Progenitor cell of endocrine pancreas (in vitro differentiated cells): ENCODE measurements at places on chromosomes 11 and 22.

GRCh38 chr22:37032535-37033460 lies 13.3 kb downstream of the MPST start:
- peak; percentile 63 for DNase-seq

DNA sequence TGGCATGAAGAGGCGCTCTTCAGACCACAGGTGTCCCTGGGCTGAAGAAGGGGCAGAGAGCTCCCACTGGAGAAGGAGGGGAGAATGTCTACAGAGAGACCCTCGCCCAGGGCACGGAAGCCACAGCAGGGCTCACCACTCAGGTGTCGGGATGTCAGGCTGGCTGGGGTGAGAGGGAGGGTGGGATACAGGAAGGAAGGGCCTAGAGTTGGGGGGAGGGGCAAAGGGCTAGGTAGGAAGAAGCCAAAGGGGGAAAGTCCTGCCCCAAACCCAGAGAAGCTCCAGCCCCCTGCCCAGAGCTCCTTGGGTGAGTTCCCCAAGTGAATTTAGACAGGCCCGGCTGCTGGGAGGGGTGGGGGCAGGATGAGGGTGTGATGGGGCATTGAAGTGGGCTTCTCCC lies 232.0 kb downstream of the CEP164 start:
- DNase-seq: no peak

DNA sequence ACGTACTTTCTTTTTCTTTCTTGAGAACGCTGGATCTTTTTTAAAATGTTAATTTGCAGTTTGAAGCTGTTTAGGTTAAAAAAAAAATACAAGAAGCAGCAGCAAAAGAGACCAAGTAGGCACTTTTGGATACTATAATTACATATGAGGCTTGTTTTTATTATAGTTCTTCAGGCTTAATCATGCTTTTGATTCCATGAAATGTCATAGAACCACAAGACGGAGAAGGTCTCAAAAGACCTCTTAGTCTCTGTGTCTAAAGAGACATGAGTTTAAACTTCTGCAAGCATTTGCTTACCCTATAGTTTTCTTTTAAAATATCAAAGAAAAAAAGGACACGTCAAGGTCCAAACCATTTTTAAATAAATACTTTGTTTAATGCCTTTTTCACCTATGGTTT lies 18.8 kb upstream of the MMP20 start:
- no peak for DNase-seq

DNA sequence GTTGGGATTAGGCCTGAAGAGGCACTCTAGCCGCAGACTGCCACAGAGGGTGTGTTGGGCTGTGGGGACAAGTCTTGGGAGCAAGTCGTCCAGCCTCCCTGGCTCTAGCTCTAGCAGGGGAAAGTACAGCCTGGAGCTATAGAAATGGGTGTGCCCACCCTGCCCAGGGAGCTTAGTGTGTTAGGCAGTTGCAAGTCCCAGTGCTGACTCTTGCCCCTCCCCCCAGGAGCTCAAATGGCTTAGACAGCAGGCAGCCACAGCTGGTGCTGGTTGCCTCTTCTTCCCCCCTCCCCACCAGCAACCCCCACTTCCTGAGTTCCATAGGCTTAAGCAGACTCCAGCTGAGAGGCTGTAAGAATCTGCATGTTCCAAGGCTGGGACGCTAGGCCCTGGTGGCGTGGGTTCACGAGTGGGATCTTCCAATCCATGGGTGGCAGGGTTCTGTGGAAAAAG lies 61.2 kb downstream of the GUCY1A2 start:
- no peak for DNase-seq

DNA sequence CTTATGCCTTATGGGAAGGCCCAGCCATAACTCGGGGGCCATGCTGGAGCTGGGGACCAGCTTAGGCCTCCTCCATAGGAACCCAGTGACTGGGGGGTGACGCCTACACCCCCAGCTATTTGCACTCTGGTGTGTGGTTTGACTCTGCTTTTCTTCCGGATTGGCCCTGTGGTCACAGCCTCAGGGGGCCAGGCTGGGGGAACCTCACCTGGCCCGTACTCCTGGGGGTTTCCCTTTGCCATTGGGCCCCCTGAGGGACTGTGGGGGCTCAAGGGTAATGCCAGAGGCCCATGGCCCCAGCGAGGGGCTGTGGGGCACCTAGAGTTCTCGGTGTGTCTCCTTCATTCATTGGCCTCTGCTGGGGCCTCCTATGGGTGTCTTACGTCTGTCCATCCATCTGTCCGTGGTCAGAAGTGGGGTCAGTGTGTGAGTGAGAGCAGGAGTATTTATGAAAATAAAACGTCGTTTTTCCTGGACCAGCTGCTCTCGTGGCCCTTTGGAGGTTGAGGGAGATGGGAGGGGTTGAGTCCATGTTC lies 6.3 kb upstream of the SH3BP1 start:
- no peak for DNase-seq

DNA sequence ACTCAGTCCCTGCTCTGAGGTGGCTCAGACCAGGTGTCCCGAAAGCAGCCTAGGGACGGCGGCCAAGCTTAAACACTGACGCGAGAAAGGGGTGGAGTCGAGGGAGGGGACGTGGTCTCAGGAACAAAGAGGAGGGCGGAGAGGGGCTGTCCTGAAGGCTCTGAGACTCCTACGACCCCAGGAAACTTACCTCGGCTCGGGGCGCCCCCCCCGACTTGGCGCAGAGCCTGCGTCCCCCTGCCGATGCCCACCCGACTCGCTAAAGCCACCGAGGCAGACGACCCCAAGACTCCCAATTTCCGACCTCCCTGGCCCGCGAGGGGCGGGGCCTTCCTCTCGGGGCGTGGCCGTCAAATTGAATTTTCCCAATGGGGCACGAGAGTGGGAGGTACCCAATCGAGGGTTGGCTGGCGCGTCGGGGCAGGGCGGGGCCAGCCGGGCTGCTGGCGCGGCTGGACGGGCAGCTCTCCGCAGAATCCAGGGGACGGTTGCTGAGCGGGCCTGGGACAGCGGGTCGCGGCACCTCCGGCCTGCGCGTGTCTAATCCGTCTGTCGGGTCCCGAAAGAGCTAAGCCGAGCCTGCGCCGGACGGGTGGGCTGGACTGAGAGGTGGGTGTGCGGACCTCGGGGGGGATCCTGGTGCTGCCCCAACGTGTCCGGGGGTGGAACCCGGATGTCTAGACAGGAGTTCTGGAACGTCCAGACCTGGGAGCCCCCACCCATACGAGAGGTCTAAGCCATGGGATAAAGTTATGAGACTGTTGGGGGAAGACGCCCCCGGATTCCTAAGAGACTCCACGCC lies at the start of gene SMTN:
Gene SMTN, plus strand, starts transcription at position 471 of the 802 bp plus-strand sequence. CDS start 1,941 bp downstream, outside the sequence.
- peak; percentile 88 for DNase-seq

DNA sequence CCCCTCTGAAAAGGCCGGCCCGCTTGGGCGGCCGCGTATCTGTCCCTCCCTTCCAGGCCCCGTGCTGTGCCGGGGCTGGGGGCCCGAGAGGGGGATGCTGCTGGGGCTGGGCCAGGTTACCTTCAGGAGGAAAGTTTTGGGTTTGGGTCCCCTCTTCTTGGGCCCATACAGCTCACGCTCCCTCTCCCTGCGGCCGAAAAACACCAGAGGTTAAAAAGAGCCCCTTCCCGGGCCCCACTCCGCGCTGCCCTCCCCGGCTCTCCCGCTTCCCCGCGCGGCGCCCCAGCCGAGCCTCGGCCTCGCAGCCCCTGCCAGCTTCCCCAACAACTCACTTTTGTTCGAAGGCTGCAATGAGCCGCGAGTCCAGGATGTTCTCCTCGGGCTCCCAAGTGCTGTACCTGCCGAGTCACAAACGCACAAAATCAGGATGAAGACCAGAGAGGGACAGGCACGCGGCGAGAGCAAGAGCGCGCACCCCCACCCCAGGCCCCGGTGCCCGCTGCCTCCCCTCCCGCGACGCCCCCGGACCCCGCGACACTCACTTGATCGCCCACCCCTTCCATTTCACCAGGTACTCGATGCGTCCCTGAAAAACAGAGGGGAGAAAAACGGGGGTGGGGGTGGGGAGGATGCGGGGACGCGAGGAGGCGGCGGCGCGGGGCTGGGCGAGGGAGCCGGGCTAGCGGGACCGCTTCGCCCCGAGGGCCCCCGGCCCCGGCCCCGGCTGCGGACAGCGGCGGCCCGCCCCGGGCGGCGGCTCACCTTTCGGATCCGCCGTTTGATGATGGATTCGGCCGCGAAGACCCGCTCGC lies 450 bp downstream of the CBX6 start:
- no peak for DNase-seq

- DNase-seq: no peak
These were observed 446.2 kb downstream of the INSC start for GRCh38 chr11:15560689-15561467.

DNA sequence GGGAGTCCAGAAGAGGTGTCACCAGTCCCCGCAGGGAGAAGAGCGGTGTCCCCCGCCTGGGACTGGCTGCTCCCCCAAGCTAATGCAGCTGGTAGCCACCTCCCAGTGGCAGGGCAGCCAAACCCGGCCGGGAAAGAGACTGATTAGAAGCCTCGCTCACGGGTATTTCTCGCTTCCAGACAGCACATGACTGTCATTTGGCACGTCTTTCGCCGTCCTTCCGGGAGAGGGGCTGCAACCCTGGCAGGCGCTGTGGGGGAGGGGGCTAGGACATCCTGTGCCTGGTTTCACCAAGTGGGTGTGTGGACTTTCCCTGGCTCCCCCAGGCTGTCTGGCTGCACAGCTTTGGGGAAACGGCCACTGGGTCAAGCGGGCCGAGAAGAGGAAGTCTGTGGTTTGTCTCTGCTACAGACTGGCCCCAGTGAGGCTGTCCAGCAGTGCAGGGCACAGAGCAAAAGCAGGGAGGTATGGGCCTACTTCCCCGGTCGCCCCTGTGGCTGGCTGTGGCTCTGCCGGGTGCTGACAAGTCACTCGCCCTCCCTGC lies 3.8 kb downstream of the CD81 start:
- no peak for DNase-seq

- no peak for DNase-seq
These were observed 36.8 kb downstream of the WNT11 start for GRCh38 chr11:76169473-76169896.

DNA sequence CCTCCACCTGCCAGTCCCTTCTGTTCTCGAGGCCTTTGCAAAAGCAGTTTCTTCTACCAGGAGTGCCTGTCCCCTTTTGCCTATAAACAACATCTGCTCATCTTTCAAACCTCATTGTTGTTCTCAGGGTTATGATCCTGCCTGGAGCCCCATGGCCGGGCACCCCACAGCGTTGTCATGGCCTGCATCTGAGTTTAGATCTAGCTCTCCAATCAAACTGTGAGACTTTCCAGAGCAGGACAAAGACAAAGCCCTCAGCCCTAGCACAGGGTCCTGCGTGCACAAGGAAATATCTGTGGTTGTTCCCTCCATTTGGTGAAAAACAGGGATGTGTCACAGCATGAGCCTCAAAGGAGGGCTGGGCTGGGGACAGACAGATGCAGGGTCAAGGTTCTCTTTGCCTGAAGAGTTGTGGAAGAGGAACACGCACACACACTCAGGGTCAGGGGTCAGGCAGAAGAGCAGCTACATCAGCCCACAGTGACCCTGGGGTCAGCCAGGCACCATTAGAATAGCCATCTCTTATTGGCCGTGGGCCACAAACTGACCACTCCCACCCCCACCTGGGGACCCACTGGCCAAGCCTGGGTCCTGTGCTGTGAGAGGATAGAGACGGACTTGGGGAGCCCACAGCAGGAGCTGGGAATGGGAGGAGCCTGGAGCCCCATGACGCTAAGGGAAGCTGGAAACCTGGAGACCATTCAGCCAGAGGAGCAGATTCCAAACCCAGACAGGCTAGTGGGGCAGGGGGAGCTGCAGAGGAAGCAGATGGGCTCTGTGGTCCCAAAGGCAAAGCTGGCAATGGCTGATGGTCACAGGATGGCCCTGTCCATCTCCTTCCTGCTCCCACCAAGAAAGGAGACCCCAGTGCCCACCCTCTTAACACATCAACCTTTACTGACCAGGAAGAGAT lies 99.4 kb downstream of the PDE2A start:
- no peak for DNase-seq

- no peak for DNase-seq
These were observed 512.4 kb downstream of the DLG2 start for GRCh38 chr11:85114786-85115185.

GRCh38 chr22:17239156-17239701 lies 20.0 kb upstream of the ADA2 start:
- no peak for DNase-seq

DNA sequence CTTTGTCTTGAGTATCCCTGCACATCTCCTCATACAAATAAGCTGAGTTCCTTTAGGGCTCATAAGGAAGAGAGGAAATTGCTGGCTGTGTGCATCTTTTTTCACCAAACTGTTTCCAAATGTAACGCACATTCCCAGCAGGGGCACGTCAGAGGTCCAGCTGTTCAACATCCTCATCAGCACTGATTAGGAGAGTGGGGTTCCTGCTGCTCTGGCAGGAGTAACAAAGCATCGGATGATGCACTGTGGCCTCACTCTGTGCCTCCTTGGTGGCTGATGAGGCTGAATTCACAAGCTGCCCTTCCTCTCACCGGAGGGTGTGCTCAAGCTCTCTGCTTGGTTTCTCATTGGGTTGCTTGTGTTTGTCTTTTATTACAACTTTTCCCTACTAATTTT lies 35.5 kb upstream of the SLC25A1 start:
- no peak for DNase-seq

DNA sequence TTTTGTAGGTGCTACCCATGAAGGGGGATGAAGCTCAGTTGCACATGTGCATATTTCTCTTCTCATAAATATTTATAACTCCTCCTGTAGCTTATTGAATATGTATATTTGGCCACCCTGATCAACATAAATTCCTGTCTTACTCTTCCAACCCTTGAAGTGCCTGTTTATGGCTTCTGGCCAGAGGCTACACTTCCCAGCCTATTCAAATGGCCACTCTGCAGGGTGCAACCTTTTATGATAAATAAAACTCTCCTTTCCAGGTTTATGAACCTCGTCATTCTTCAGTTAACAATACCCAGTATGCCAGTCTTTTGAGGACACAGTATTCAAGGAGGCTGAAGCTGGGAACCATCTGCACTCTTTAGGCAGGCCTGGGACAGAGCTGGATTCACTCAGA lies 2.6 kb upstream of the RTL6 start:
- DNase-seq: no peak

- DNase-seq: no peak
These were observed 1295.8 kb downstream of the BRD1 start for GRCh38 chr22:48531761-48532435.

DNA sequence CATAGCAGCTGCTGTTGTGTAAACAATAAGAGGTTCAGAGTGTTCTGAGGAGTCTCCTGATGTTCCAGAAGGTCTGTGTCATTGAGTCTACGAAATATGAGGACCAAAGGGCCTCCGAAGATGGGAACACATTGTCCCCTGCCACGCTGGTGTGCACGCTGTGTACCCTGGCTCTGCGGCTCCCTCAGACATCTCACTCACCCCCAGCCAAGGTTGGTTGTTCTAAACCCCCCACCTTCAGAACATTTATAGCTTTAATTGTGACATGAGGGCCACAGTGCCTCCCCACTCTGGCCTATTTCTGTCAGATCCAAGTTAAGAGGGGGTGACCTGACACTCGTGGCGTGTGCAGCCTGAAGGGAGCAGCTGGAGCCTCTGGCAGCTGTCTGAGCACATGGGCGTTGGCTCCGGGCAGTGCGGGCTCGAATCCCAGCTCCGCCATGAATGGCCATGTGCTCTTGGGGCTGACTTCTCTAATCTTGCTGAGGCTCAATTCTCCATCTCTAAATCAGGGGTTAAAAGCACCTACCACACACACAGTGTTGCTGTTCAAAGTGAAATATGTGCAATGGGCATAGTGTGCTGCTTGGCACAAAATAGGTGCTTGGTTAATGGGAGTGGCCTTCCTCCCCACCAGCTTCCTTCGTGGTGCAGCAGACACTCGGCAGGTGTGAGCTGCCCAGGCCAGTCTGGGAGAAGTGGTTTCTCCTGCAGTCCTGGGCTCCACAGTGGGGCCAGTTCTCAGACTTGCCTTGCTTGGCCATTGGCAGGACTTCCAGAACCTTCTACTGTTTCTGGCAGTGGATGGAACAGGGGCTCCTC lies 39.7 kb upstream of the MICAL2 start:
- DNase-seq: no peak
